ENCODE measurements at places on chromosomes 4 and X.

- no peak for DNase-seq
- H3K36me3 ChIP-seq, result no peaks in the 10 kb centered on the region
- H3K4me3 ChIP-seq, result no peak overlapping the region
- no peak overlapping the region for H3K27ac ChIP-seq
- H3K4me1 ChIP-seq, result no peaks in the 10 kb centered on the region
- H3K27me3 ChIP-seq, result no peaks in the 10 kb centered on the region
Observed at GRCh38 chr4:150256225-150256620, 178.0 kb downstream of the DCLK2 start.

DNA sequence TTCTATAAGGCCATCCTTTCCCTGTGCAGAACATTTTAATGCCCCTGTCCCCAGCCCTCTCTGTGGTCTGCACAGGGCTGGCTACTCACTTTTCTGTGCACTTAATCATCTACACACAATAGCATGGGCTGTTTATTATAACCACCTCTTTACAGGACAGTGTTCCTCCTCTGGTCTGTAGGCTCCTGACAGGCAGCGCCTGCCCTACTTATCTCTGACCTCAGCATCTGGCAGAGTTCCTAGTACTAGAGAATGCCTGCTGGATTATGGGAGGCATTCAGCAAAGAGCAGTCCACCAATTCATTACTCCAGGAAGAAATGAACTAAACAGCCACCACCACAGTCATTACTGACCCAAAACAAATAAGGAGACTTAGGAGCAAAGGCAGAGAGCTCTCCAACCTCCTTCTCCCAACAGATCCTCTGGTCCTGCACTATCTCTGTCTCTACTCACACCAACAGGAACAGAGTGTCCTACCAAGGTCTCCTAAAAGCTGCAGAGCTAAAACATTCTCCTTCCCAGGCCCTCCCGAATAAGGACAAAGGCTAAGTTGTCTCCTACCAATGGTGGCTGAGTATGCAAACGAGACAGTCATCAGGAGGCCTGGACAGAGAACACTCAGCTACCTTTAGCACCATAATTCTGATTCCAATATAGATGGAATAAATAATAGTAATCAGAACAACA, 279.2 kb downstream of the QDPR start:
- DNase-seq, result no peak
- H3K27ac ChIP-seq, result no peak overlapping the region
- H3K36me3 ChIP-seq, result no peaks in the 10 kb centered on the region
- H3K27me3 ChIP-seq, result no peaks in the 10 kb centered on the region

- no peak overlapping the region for H3K27ac ChIP-seq
- no peak overlapping the region for H3K4me3 ChIP-seq
- H3K27me3 ChIP-seq, result no peaks in the 10 kb centered on the region
- H3K4me1 ChIP-seq, result no peaks in the 10 kb centered on the region
Observed at GRCh38 chr4:124177647-124178425, 534.7 kb downstream of the ANKRD50 start.

DNA sequence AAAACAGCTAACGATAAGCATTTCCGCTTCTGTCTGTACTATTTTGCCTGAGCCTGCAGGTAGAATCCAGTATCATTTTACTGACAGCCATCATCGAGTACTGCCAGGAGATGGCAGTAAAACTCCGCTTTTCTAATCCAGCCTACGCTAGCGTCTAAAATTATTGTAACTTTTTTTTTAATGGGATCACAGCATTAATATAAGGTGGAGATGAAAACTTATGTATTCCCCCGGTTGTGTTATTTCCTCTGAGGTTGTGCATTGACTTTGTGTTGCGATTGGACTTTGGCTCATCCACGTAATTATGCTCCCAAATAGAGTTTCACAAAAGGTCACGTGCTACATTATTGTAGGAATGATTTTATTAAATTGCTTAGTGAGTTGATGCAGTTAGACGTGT, 248.1 kb downstream of the C4orf33 start:
- H3K4me1 ChIP-seq, result peaks cover 31% of the 10 kb centered on the region
- peak; percentile 90 for DNase-seq
- H3K27me3 ChIP-seq, result no peaks in the 10 kb centered on the region
- no peak overlapping the region for H3K27ac ChIP-seq
- H3K36me3 ChIP-seq, result no peaks in the 10 kb centered on the region

- peak overlapping the region; percentile 47 for H3K4me3 ChIP-seq
- H3K4me1 ChIP-seq, result peaks cover 79% of the 10 kb centered on the region
- H3K27me3 ChIP-seq, result no peaks in the 10 kb centered on the region
- DNase-seq, result peak; percentile 76
Observed at GRCh38 chr4:128516301-128516969, 228.8 kb upstream of the PGRMC2 start.

GRCh38 chr4:42320822-42321388, 76.4 kb upstream of the SHISA3 start:
- DNase-seq, result no peak
- no peaks in the 10 kb centered on the region for H3K36me3 ChIP-seq
- H3K4me1 ChIP-seq, result peaks cover 10% of the 10 kb centered on the region
- no peak overlapping the region for H3K27ac ChIP-seq

DNA sequence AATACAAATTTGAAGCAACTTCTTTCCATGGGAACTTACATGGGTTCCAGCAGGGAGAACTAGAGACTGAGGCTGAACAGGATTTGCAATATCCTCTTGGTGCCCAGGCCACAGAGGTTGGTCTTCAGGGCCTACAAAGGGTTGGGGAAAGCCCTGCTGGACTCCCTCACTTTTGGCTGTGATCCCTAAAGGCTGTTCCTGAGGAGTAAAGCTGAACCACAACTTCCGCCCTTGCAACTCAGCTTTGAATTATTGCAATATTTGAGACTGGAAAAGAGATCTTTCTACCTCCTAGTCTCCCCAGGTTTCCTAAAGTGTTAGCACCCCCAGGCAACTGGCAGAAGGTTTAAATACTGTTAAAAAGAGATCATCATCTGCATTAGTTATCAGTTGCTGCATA, 26.9 kb downstream of the DCHS2 start:
- no peak overlapping the region for H3K4me3 ChIP-seq
- H3K27ac ChIP-seq, result no peak overlapping the region
- H3K4me1 ChIP-seq, result no peaks in the 10 kb centered on the region

DNA sequence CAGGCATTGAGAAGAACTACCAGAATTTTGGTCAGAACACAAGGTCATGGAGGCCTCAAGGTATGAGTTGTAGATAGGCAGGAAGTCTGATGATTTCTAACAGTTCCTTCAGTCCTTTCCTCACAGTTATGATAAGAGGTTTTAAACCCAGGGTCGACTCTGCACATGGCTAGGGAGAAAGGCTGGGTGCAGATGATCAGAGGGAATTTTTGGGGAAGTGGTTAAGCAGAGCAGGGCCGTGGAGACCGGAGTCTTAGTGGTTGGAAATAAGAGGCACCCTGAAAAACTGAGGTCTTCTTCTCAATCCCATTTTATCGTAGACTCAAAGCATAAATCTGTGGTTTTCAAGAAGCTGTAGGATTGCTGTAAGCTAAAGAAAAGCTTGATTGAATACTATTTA, 118.5 kb upstream of the ANK2 start:
- no peaks in the 10 kb centered on the region for H3K36me3 ChIP-seq
- H3K27me3 ChIP-seq, result no peaks in the 10 kb centered on the region
- no peak overlapping the region for H3K27ac ChIP-seq
- 0 out of 2 replicates have a peak, but pooled peaks cover 3% of the 10 kb centered on the region for H3K4me1 ChIP-seq

DNA sequence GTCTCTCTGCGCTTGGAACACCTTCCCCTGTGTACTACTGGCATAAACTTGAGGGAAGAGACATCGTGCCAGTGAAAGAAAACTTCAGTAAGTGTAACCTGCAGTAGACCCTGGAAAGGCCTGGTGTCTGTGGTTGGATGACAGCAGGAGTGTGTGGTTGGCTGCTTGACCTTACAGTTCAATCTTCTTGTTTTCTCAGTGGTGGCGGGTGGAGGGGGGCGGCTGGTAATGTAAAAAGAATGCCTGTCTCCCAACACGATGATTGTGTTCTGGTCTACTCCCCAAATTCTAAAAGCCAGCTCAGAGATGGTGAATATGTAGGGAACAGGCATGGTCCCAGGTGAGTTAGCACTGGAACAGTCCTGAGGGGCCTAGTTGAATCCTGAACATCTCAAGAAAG, 18.6 kb downstream of the PSMD10 start:
- H3K27ac ChIP-seq, result no peak overlapping the region
- no peak for DNase-seq
- H3K27me3 ChIP-seq, result no peaks in the 10 kb centered on the region
- H3K4me3 ChIP-seq, result no peak overlapping the region

- H3K27me3 ChIP-seq, result no peaks in the 10 kb centered on the region
- H3K36me3 ChIP-seq, result no peaks in the 10 kb centered on the region
- H3K4me1 ChIP-seq, result no peaks in the 10 kb centered on the region
- no peak for DNase-seq
Observed at GRCh38 chr4:151532001-151532708, 123.2 kb downstream of the FHIP1A start.

DNA sequence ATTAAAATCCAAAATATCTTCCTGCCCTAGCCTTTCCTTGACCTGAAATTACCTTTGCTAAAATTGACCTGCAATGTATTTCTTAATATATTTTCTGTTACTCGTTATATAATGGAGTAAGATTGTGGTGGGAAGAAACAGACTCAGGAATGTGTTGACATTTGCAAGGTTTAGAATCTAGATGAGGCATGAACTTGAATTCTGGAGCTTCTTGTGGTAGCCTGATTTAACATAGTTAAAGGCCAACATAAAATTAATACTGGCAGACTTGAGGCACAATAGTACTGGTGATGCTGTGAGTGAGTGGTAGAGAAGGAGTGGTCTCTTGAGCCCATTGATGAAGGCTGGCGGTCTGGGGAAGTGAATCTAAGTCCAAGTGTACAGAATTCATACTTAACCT, 197.9 kb upstream of the SPRY1 start:
- no peaks in the 10 kb centered on the region for H3K27me3 ChIP-seq
- H3K27ac ChIP-seq, result no peak overlapping the region
- no peak overlapping the region for H3K4me3 ChIP-seq
- no peak for DNase-seq

- no peak overlapping the region for H3K4me3 ChIP-seq
- no peaks in the 10 kb centered on the region for H3K36me3 ChIP-seq
- H3K27ac ChIP-seq, result no peak overlapping the region
- no peaks in the 10 kb centered on the region for H3K27me3 ChIP-seq
- no peak for DNase-seq
Observed at GRCh38 chr4:177271091-177271490, 38.6 kb upstream of the NEIL3 start.

DNA sequence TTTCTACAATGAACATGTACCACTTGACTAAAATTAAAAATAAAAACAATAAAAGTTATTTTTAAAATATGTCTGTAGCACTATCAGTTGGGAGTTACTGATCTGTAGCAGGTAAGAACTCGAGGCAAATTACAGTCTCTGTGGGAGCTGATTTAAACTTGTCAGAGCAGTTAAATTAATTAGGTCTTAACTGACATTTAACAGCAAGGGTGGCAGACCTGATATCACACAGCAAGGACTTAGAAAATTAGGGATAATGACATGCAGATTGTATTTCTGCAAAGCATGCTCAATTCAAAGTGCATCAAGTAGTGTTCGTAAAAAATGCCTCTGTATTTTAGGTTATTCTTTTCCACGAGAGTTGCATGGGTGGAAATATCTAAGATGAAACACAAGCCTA, 208.9 kb downstream of the SPATA18 start:
- H3K27me3 ChIP-seq, result no peaks in the 10 kb centered on the region
- no peaks in the 10 kb centered on the region for H3K36me3 ChIP-seq
- H3K4me1 ChIP-seq, result peaks cover 91% of the 10 kb centered on the region
- peak; percentile 89 for DNase-seq
- H3K27ac ChIP-seq, result peak overlapping the region; percentile 99
- H3K4me3 ChIP-seq, result peak overlapping the region; percentile 44

DNA sequence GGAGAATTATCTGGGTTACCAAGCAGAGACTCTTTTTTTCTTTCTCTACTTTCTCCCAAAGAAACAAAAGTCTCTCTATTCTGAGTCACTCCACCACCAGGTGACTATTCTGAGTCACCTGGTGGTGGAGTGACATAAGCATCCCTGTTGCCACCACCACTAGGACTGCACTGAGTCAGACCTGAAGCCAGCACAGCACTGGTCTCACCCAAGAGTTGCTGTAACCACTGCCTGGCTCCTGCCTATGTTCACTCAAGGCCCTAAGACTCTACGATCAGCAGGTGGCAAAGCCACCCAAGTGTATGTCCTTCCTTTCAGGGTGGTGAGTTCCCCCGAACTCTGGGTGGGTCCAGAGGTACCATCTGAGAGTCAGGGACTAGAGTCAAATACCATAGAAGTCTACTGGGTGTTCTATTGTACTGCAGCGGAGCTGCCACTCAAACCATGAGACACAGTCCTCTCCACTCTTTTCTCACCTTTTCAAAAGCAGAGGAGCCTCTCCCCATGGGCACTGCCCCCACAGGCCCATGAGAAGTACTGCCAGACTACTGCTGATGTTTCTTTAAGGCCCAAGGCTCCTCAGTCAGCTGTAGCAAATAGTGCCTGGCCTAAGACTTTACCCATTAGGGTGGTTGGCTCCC, 209.6 kb upstream of the IRS4 start:
- H3K4me3 ChIP-seq, result no peak overlapping the region
- no peaks in the 10 kb centered on the region for H3K4me1 ChIP-seq
- no peaks in the 10 kb centered on the region for H3K27me3 ChIP-seq

DNA sequence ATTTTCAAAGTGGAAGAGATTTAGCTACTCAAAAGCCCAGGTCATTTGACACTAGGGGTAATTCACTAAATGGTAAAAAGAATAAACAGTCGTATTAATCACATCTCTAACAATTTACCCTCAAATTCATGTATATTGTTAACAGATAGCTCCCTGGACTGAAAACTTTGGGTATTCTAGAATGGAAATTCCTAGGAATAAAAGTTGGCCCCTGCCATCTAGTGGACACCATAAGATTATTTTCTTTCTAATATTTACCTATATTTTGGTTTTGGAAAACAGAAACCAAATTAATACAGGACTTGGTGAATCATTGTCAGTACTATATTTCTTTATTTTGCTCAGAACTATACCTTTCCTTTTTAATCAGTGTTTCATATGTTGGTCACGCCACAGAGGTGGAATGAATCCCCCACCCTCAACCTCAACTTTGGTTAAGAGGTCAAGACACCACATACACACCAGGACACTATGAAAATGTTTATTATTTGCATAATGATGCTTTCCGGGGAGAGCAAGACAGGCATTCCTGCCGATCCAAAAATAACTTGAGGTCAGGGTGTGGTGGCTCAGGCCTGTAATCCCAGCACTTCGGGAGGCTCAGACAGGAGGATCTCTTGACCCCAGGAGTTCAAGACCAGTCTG, 96.2 kb upstream of the APOOL start:
- H3K27me3 ChIP-seq, result no peaks in the 10 kb centered on the region
- H3K4me3 ChIP-seq, result no peak overlapping the region
- H3K27ac ChIP-seq, result no peak overlapping the region
- no peaks in the 10 kb centered on the region for H3K36me3 ChIP-seq
- DNase-seq, result no peak
- no peaks in the 10 kb centered on the region for H3K4me1 ChIP-seq

- H3K36me3 ChIP-seq, result no peaks in the 10 kb centered on the region
- no peaks in the 10 kb centered on the region for H3K27me3 ChIP-seq
- no peak overlapping the region for H3K27ac ChIP-seq
- H3K4me3 ChIP-seq, result no peak overlapping the region
- peaks cover 18% of the 10 kb centered on the region for H3K4me1 ChIP-seq
Observed at GRCh38 chrX:40278340-40279090, 180.8 kb upstream of the BCOR start.

- no peak overlapping the region for H3K4me3 ChIP-seq
- H3K27ac ChIP-seq, result no peak overlapping the region
- H3K36me3 ChIP-seq, result no peaks in the 10 kb centered on the region
- H3K27me3 ChIP-seq, result no peaks in the 10 kb centered on the region
Observed at GRCh38 chrX:45322382-45322781, 121.7 kb upstream of the DIPK2B start.

Measured in Karpas-422 (cell line).